ENCODE measurements at places on chromosomes 6 and 20.

GRCh38 chr6:26163427-26164119 is 76.3 kb downstream of the HFE start:
- DNase-seq: no peak

DNA sequence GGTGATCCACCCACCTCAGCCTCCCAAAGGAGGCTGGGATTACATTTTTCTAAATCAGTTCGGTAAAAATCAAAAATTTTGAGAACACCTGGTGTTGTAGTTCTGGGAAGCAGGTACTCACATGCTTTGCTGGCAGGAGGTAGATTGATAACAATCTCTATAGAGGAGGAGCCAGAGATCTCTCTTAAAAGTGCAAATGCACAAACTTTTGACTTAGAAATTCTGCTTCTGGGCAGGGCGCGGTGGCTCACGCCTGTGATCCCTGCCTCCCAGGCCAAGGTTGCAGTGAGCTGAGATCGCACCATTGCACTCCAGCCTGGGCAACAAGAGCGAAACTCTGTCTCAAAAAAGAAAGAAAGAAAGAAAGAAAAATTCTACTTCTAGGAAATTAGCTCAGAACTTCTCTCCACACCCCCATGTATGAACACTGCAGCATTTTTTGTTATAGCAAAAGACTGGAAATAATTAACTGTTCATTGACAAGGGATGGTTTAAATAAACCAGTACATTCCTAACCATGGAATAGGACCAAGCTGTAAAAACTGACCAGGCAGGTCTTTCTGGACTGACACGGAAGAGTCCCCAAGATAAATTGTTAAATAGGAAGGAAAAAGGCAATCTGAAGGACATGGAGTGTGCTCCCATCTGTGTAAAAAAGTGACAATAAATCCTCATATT is 14.4 kb upstream of the TRIB3 start:
- DNase-seq: no peak

DNA sequence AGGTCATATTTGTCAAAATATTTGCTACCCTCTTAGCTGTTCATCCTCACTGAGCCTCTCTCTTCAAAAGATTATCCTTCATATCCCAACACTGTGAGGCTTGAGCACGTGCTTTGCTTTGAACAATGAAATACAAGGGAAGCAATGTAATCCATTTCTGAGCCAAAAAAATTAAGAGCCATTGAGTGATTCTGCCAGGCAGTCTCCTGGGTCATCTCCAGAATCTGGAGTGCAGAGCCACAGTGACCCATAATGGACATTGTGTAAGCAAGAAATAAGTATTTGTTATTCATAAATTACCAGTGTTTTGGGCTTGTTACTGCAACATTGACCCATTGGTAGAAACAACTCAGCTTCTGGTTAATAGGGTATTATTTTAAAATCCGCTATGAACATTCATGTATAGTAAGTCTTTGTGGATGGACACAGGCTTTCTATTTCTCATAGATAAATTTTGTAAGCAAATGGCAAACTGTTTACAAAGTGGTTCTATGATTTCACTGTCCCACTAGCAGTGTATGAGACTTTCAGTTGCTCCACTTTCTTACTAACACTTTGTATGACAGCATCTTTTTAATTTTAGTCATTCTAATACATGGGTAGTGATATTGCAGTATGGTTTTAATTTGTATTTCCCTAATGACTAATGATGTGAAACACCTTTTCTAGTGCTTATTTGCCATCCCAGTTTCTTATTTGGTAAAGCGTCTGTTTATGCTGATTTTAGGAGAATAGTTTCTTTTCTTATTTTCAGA is 358.2 kb downstream of the PLCB1 start:
- no peak for DNase-seq

- DNase-seq: no peak
These were observed 6.2 kb downstream of the ITCH start for GRCh38 chr20:34369265-34369664.

GRCh38 chr6:2477666-2478065 is 232.3 kb upstream of the GMDS start:
- no peak for DNase-seq

DNA sequence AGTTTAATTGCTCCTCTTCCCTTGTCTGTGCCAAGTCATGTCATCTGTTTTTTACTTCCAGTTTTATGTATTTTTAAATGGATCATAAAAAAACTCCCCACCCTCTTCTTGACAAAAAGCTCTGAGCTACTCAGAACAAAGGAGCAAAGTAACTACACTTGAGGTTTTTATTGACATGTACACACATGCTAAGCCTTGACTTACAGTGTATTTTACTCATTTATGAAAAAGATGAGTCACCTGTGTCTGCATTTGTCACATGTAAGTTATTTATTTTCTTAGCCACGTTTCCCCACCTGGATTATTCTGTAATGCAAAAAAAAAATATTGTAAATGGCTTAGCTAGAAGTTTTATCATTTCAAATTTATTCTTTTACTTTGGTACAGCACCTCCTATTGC is 628.8 kb upstream of the SLC35B3 start:
- DNase-seq: no peak

DNA sequence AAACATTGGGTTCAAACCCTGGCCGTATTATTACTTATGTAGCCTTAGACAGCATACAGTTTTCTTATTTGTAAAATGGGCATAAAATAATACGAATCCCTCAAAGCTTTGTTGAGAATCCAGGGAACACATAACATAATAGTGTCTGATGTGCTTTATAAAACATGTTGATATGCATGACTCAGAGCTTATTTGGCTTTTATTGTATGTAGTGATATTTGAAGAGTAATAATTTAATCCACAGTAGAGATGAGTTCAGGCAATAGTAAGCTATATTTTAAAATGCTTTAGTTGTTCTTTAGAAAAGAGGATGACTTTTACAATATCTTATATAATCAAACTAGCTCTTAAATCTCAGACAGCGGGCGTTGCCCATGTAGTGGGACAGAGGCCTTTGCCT is 176.4 kb downstream of the SIM1 start:
- no peak for DNase-seq

GRCh38 chr20:47220161-47220582 is 136.3 kb downstream of the ZMYND8 start:
- no peak for DNase-seq

DNA sequence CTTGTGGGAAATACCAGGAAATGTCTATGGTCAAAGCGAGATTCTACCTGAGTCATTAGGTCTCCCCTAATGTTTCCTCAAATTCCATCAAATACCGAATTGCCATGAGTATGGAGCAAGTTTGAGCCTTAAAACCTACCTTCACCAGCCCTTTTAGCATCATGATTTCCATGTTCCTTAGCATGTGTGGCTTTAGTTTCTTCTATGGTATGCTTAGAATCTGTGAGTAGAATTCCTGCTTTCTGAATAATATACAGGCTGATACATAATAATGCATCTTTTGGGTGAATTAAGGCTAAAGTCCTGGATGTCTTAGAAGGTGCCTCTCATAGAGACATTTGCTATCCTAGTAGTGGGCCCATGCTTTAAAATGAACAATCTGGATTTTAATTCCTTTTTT is 32.0 kb downstream of the TSPYL4 start:
- DNase-seq: no peak

DNA sequence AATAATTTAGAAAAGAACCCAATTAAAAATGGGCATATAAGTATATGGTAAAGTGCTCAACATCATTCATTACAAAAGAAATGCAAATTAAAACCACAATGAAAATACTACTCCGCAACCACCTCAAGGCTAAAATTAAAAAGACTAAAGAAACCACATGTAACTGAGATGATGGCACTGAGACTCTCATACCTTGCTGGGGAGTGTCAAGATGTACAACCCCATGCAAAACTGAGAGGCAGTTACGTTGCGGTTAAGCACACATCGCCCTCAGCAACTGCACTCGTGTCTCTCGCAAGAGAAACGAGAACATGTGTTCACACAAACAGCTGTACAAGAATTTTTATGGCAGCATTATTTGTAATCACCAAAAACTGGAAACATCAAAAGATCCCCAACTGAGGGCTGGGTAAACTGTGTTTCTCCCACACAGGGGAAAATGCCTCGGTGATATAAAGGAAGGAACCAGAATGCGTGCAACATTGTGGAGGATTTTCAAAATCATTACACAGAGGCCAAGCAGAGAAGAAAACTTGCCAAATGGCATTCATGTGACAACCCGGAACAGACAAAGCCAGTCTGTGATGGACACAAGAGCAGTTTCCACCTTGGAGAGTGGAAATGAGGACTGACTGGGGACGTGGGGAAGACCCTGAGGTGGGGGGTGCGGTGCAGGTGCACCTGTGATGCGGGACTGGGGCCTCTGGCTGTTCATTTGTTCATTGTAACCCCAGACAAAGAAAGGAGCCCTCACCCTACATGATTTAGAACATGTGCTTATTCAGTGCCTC is 144.9 kb downstream of the WDR27 start:
- DNase-seq: no peak

- no peak for DNase-seq
These were observed 138.2 kb upstream of the CST7 start for GRCh38 chr20:24810676-24811407.

DNA sequence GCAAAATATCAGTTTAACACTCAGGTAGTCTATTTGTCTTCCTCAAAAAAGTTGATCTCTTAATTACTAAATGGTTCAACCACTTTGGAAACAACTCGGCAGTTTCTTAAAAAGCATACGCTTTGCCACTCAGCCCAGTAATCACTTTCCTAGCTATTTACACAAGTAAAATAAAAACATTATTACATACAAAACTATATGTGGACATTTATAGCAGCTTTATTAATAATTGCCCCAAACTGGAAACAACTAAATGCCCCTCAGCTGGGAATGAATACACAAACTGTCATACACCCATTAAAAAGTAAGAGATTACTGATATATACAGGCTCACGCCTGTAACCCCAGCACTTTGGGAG is 7.4 kb downstream of the EEF1A1 start:
- DNase-seq: no peak

GRCh38 chr6:63819831-63820230 is 184.2 kb downstream of the PHF3 start:
- DNase-seq: no peak

DNA sequence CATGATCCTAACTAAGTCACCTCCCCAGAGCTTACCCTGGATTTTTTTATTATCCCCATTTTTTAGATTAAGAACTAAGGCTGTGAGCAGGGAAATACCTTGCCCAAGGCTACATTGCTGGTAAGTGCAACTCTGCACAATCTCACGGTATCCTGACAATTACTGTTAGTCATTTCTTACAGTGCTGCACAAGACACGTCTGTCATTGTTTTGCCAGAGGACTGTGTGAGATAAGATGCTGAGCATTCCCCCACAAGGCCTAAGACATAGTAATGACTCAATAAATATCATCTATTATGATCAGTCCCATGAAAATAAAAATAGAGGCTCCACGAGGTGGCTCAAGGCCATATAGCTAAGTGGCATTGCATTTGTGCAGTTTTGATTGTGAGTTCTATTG is 21.0 kb downstream of the PFDN4 start:
- no peak for DNase-seq

- DNase-seq: no peak
These were observed 114.9 kb downstream of the AKAP7 start for GRCh38 chr6:131250122-131250521.

DNA sequence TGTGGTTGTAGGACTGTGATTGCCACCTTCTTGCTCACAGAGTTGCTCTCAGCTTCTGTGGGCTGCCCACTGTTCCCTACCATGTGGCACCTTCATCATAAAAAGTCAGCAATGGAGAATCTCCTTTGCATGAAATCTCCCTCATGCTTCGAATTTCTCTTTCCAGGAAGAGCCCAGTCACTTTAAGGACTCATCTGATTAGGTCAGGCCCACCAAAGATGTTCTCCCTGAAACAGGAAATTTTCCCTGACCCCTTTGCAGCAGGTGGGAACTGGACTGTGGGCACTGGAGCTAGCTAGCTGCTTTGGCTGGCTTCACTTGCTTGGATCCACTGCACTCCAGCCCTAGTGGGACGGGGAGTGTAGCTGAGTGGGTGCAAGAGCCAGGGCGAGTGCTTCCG is 47.7 kb upstream of the FAM184A start:
- no peak for DNase-seq

GRCh38 chr6:109008054-109008453 is 86.6 kb downstream of the SESN1 start:
- DNase-seq: no peak

GRCh38 chr6:50301307-50301706 is 251.6 kb upstream of the DEFB112 start:
- no peak for DNase-seq

- no peak for DNase-seq
These were observed 438.9 kb upstream of the EPHA7 start for GRCh38 chr6:93858213-93858612.

DNA sequence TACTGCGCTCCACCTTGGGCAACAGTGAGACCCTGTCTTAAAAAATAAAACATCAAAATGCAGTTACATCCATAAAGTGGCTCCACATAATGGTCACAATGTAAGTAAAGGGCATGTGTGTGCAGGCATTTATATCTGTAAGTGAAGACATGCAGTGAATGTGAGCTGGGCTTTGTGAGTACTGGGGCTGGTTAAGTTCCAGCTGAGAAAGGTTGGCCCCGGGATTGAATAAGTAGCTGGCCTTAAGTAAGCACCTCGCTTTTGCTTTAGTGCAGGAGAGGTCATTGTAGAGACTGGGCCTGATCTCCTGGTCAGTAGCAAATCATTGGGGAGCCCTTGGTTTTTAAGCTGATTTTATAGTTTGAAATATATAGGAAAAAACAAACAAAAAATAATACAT is 8.0 kb downstream of the QKI start:
- DNase-seq: no peak

Measured in BJ (cell line).